ENCODE measurements at places on chromosomes 3 and 15.

DNA sequence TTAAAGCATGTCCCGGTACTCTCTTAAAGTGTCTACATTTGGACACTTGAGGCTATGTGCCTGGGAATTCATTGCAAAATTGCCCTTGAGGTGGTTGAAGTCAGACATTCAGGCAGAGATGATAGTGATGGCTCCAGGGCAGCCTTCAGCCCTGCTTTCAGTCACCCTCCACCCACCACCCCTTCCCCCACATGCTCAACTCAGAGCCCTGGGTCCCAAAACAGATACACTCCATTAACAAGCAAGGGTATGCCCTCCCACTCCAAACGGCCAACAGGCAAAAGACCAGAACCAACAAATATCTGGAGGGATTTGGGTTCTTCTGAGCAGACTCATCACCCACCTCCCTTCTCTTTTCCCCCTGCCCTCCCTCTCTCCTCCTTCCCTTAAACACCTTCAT is 29.9 kb upstream of the VIPR1 start:
- no peak for DNase-seq

GRCh38 chr3:124489506-124489905 is 240.7 kb upstream of the UMPS start:
- no peak for DNase-seq

- no peak for DNase-seq
Measured at GRCh38 chr3:97821287-97821773, 481 bp upstream of the CRYBG3 start.

DNA sequence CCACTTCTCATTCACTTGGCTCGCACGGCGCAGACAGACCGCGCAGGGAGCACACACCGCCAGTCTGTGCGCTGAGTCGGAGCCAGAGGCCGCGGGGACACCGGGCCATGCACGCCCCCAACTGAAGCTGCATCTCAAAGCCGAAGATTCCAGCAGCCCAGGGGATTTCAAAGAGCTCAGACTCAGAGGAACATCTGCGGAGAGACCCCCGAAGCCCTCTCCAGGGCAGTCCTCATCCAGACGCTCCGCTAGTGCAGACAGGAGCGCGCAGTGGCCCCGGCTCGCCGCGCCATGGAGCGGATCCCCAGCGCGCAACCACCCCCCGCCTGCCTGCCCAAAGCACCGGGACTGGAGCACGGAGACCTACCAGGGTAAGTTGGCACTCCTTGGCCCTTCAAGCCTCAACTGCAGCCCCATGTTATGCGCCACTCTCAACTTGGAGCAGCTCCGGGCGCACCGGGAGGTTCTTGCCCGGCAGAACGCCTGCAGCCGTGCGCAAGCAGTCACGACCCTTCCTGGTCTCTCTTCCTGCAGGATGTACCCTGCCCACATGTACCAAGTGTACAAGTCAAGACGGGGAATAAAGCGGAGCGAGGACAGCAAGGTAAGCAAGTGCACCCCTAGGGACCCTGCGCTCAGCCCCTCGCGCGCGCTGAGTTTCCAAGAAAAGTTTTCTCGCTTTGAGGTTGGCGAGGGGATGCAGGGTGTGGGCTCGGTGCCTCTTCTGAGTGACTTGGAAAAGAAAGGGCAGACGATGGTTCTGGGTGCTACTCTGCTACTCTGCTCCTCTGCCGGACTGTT is at the start of gene BHLHE40:
Gene BHLHE40, plus strand, starts transcription at position 10 of the 801 bp plus-strand sequence. Its CDS starts 282 bp downstream, at position 292.
- DNase-seq: no peak

DNA sequence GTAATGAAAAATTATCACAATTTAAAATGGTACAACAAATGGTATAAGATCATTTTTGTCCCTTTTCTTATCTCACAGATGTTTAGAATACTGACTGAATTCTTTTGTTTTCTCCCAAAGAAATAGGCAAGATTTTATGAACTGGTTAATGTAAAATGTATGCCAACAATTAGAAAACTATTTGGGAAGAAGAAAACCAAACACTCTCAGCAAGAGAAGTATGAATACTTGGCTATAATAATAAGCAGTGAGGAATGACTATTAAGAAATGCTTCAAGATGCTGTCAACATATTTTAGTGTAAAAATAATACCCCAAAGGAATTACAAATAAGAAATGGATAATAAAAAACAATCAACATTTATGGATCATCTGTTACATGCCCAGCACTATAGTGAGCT is 18.5 kb downstream of the SHQ1 start:
- no peak for DNase-seq

DNA sequence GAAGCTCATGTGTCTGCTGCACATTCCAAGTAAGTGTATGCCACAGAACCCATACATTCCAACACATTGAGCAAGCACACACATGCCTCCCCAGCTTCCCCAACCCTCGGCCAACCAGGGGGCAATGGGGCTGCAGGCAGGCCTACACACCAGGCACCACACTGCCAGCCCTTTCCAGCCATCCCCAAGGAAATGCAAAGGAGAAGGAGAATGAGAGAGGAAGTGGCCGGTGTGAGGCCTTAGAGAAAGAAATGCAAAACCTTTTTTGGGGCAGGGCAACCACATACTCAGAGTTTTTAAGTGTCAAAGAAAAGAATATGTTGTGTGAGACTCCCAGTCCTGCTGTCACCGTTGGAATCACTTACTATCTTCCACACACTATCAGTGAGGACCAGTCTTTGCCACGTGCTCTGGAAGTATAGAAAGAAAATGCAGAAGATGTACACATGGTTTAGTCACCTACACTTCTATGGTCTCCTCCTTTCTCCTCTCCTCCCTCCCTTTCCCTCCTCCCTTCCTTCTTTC is 11.1 kb downstream of the IGF2BP2 start:
- DNase-seq: peak; percentile 59

- DNase-seq: no peak
Measured at GRCh38 chr3:161332792-161333191, 38.5 kb downstream of the SPTSSB start.

DNA sequence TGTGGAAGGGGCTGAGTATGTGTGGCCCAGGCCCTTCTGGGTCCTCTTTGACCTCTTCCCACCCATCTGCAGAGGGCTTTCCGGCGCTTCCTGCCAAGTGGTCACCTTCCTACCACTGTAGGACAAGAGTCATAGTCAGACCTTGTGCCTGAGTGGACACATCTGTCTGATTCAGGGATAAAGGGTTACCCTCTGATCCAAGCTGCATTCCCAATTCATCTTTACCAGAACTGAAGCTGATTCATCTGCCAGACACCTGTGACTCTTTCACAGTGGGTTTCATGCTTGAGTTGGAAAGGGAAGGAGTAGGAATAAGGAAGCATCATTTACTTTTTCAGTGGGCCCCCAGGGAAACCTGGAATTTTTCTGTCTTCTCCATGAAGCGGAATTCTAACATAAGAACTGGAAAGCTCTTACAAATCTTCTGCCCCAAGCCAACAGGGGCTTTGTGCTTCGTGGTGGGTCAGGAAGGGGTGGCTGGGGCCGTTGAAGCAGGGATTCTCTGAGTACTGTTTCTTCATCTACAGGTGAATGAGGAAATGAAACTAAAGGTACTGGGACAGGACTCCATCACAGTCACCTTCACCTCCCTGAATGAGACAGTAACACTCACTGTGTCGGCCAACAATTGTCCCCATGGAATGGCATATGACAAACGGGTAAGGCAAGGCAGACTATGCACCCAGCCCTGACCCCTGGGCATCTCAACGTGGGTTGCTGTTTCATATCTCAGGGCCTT is 46.4 kb downstream of the C3orf20 start:
- no peak for DNase-seq

- DNase-seq: no peak
Measured at GRCh38 chr3:26763723-26764122, 141.2 kb downstream of the LRRC3B start.

DNA sequence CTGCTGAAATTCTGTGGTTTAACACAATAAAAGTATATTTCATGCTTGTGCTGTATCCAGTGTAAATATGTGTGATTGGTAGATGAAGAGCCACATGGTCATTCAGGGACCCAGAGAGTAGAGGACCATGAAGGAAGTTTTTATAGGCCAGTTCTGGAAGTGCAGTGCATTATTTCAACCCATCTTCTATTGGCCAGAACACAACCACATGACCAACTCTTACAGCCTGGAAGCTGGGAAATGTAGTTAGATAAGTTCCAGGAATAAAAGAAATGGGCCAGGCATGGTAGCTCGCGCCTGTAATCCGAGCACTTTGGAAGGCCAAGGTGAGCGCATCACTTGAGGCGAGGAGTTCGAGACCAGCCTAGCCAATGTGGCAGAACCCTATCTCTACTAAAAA is 21.4 kb upstream of the PRTG start:
- DNase-seq: no peak

All from KBM-7 (cell line).